ENCODE measurements at places on chromosomes 4 and X.

- no peak for DNase-seq
These were observed at the start of gene GPRASP1 for GRCh38 chrX:102651242-102652011. Gene GPRASP1, plus strand, starts transcription at chrX:102651483. Its CDS starts 2,431 bp downstream, at chrX:102653914.

- no peak for DNase-seq
These were observed 9.9 kb downstream of the APBB2 start for GRCh38 chr4:41204400-41204978.

GRCh38 chr4:174553031-174553430 is 30.7 kb upstream of the HPGD start:
- DNase-seq, result no peak

DNA sequence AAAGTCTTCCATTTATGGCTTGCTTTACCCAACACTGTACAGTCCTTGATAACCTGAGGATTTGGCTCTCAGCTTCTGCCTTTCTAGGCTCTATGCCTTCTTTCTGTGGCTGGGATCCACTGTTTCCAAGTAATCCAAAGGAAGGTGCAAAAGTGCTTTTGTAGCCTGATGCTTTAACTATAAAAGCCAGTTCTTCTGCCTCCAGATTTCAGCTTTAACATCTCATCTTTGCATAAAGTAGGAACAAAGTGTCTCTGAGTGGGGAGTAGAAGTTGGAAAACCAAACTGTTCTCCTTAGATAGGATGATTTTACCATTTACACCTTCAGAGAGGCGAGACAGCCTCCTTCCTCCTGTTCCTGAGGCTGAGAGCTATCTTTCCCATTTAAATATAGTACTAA is 11.1 kb upstream of the SEC24D start:
- DNase-seq, result no peak

GRCh38 chr4:165394275-165394674 is 15.5 kb downstream of the CPE start:
- no peak for DNase-seq

DNA sequence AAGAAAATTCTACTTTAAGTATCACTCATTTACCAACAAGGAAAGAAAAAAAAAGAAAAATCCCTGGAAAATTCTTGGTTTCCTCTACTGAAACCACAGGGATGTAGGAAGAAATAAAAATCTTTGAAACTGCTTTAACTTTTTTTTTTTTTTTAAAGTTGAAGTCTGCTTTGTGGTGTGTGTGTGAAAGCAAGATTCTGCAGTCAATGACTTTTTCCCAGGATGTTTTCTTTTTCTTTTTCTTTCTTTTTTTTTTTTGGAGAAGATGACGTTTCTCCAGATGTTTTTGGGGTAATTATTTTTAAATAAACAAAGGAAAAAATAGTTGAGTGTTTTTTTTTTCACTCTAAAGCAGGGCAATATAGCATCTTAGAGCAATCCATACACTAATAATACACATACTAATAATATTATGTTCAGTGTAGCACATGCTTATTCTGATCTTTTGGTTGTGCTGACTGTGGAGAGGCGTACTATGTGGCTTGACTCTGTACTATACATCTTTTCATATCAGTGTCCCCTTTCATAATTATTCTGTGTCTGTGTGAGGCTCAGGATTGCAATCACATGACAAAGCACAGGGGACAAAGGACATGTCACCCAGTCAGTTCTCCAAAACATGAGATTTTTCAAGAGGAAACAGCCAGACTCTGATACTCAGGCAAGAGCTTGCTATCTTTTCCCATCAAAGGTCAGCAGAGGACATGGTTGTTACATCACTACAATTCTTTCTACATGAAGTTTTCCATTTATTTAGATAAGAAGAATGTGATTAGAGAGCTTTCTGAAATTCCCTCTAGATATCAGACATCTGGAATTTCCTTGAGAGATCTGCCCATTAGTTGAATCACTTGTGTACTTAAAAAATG is 111.0 kb downstream of the PDE5A start:
- no peak for DNase-seq

GRCh38 chrX:34880656-34881055 is 61.9 kb upstream of the FAM47B start:
- no peak for DNase-seq

- peak; percentile 58 for DNase-seq
These were observed 2.0 kb upstream of the FATE1 start for GRCh38 chrX:151713849-151714248.

DNA sequence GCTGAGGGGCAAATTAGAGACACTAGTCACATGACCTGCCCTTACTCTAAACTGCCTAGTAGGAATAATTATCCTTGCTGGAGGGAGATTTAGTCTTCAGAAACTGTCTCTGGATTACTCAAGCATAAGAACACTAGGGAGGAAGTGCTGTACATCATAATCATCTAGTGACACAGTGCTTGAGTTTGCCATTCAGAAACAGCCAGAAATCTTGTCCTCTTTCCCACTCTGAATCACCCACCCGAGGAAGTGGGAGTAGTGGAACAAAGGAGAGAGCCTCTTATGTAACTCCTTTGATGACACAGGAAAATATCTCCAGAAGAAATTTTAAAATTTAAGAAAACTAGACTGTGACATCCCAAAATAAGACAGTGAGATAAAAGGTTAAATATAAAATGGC is 69.3 kb upstream of the PCDH19 start:
- no peak for DNase-seq

DNA sequence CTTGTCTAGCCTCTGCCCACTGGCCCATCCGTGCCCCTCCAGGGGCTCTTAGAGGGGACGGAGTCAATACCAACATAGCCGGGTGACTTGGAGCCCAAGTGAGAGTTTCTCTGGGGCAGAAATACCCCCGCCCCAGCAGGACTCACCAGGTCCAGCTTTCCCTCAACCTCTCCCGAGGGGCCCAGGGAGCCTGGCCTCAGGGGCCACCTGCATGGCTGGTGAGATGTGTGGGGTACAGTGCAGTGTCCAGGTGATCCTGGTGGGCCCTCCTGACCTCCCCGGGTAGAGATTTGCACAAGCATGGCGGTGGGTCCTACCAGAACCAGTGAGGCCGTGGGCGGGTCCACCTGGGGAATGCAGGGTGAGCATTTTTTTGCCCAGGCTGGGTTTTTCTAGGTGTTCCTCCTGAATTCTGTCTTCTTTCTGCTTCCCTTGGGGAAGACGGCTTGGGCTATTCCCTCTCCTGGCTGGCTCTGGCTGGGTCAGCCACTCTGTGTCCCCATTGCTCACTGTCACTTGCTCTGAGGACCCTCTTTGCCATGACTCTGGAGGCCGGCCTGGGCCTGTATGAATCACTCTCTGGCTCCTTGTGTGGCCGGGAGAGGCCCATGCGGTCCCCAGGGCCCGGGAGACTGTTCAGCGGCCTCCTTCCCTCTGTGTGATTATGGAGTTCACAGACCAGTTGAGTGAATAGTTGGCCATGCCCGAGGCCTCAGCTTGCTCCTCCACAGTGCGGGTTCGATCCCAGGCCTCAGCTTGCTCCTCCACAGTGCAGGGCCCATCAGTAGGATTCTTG is 71.0 kb upstream of the NKX1-1 start:
- peak; percentile 14 for DNase-seq
